HFF-Myc (cell line): ENCODE measurements at places on chromosomes 16 and 17.

DNA sequence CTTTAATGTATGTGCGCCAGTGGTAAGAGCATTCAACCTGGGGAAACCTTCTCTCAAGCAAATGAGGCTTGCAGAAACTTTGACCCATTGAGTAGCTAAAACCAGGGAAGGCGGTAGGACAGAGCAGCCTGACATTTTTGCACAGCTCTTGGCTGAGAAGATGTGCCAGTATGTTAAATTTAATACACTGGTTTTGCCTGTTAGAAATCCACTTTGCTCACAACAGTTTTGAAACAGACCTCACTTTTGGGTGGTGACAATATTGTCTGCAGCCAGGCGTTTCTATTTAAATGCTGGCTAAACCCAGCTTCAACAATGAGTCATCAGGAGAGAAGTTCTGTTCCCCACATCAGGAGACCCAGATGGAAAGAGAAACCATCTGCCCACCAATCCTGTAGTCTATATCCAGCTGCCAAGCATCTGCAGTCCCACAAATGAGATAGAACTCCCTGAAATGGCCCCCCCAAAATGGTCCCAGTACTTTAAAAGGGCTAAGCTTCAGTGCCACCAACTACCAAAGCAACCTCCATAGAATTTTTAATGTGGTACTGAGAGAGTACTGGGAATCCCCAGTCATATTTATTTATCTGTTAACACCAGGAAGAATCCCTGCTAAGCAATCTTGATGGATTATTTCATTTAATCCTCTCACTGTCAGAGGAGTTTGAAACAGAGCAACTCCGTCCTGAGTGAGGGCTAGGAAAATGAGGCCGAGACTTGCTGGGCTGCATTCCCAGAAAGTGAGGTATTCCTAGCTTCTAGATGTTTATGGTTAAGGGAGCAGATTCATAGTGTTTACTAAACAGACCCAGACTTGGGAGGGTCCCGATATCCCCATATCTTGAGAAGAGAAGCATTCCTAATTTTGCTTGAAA, 29.0 kb upstream of the CLEC3A start:
- peak; percentile 26 for DNase-seq

GRCh38 chr17:869567-870525, 87.7 kb downstream of the MRM3 start:
- DNase-seq, result no peak

DNA sequence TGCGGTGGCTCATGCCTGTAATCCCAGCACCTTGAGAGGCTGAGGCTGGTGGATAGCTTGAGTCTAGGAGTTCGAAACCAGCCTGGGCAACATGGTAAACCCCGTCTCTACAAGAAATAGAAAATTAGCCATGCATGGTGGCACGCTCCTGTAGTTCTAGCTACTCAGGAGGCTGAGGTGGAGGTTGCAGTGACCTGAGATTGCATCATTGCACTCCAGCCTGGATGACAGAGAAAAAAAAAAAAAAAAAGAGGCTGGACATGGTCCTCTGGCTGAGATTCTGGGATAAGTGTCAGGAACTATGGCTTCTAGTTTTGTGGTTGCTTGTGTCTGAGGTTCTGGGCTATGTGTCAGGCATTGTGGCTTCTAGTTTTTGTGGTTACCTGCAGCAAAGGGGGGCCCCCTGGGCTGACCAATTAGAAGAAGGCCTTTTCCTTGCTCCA, 7.0 kb downstream of the KSR1 start:
- DNase-seq, result no peak

- no peak for DNase-seq
Observed at GRCh38 chr17:70644096-70644495, 474.8 kb downstream of the KCNJ2 start.

DNA sequence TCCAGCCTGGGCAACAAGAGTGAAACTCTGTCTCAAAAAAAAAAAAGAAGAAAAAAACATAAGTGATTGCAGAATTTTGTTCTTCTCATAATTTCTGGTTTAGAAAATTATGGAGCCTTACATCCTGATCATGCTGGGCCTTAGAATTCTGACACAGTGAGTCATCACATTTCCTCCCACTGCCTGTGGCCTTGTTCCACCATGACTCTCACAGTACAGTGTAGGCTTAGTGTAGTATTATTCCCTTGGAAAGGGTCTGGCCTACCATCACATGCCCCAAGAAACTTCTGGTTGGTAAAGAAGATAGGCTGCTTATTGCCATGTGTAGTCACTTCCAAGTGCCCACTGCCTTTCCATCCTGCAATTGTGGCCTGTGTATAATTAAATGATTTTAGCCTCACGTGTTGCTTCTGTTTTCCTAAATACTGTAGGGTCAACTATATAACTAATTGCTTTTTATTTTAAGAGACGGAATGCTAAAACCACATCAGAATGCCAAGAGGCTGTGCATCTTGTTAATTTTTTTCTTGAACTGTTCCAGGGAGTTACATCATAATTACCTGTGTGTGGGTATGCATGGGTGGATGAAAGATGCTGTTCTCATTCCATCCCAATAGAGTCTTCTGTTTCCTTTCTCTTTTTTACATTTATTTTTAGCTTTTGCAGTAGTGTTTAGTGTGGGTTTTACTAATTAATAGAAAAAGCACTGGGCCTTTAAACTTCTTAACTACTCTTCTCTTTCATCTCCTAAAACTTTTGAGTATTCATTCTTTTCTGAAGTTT, 25.9 kb downstream of the OGFOD1 start:
- DNase-seq, result peak; percentile 66

DNA sequence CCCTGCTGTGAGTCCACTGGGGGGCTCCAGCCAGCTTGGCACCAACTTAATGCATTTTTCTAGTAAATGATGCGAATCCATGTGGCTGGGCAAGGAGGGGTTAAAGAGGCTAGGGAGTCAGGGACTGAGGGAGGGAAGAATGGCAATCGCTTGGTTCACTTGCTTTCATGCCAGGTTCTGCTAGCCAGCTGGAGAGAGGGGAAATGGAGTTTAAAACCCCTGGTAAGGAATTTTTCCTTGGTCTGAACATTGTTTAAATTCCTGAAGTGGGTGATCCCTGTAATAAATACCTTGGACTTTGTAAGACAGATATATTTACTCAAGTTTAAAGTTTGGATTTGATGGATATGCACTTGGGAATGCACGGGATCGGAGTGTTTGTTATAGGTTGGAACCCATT, 22.8 kb downstream of the ANKFN1 start:
- no peak for DNase-seq

DNA sequence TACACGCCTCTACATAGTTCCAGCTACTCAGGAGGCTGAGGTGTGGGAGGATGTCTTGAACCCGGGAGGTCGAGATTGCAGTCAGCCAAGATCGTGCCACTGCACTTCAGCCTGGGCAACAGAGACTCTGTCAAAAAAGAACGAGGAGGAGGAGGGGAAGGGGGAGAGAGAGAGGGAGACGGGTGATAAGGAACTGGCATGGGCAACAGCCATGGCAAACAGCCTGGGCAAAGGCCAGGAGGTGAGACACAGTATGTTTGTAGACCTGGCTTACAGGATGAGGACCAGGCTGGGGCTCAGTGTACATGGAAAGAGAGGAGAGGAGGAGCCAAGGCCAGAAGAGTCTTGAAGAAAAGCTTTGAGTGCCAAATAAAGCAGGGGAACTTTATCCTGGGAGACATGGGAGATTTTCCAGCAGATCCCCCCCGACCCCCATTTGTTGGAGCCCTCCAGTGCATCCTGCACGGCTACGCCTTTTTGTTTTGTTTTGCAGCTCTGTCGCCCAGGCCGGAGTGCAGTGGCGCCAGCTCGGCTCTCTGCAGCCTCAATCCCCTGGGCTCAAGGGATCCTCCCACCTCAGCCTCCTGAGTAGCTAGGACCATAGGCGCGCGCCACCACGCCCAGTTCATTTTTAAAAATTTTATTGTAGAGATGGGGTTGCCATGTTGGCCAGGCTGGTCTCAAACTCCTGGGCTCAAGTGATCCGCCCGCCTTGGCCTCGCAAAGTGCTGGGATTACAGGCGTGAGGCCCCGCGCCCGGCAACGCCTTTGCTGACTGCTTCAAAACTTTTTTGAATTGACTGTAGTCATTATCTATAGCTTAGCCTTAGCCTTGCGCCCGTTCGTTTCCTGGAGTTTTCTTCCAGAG, 1.3 kb upstream of the ALKBH5 start:
- no peak for DNase-seq

DNA sequence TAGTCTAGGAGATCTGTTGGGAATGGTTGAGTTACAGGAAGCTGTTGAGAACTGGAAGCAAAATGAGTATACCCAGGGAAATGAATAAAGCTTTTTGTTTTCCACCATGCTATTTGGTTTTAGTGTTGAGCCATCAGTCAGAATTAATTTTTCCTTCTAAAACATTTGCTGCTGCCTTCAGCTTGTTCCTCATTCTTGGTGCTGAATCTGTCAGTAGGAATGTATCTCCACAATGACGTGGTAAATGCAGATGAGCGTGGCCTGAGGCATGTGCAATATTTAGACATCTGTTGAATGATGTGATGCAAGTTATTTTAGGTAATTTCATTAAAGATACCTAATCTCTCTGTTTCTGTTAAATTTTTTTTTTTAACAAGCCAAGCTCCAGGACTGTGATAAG, 10.9 kb downstream of the HAPSTR1 start:
- no peak for DNase-seq

GRCh38 chr16:89209522-89210044, 7.9 kb upstream of the ZNF778 start:
- no peak for DNase-seq

DNA sequence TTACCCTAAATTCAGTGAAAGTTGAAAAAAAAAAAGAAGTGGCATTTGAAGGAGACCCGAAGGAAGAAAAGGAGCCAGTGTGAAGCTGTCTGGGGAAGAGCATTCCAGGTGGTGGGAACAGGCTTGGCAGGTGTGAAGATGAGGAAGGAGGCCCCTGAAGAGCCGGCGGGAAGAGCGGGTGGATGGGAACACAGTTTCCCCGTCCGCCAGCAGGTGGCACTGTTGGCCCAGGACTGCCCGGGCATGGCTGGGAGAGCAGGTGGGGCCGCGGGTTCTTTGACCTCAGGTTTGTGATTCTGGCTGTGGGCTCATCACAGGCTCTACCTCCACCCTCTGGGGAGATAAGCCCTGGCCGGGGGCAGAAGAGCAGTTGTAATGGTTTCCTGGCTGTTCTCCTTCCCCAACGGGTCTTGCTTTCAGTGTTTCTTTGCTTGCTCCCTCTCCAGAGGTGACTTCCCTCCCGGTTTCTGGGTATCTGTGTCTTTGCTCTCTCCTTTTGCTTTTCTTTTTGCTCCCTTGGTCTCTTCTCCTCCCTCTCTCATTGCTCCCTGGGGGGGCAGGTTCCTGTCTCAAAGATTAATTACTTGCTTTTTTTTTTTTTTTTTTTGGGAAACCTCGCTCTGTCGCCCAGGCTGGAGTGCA, 32.3 kb downstream of the RAP1GAP2 start:
- DNase-seq, result peak; percentile 15

DNA sequence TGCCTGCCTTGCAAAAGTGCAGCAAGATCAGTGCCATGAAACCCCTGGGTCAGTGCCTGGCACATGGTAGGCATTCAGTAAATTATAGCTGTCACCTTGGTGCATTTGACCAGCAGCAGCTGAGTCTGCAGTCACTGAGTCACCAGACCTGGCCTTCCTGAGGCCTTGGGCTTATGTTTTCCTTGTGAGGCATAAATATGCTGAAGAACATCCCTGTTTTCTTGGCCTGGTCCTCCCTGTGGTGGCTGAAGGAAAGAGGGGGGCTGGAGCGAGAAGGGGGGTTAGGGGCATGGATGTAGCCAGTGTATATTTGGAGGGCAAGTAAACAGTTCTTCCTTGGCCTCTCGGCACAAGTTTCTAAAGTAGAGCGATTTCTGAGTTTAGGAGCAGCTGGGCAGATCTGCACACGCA, 26.5 kb downstream of the EPN2 start:
- DNase-seq, result no peak

DNA sequence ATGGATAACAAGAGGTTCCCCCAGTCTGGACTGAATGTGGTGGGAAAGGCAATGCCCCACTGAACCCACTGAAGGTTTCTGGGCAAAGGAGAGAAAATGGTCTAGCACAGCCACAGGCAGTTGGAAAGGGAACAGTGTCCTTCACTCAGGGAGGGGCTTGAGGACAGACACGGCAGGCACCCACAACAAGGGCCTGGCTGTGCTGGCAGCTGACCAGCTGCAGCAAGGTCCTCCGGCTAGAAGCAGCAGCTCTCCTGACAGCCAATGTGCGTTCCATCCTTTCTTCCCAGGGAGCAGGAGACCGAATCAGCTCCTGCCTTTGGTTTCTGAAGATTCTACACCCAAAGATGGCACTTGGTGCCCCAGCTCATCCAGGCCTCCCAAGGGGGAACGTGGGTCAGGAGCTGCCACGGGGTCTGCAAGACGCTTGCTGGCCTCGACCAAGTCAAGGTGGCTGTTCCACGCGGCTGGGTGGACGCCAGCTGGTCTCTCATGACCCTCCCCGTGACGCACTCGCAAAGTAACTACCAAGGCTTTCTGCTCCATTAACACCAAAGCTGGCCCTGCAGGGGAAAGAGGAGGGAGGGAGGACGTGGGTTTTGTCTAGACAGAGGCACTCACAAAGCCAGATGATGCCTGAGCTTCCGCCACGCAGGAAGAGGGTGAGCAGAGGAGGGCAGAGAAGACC, 11.1 kb downstream of the ABR start:
- no peak for DNase-seq

DNA sequence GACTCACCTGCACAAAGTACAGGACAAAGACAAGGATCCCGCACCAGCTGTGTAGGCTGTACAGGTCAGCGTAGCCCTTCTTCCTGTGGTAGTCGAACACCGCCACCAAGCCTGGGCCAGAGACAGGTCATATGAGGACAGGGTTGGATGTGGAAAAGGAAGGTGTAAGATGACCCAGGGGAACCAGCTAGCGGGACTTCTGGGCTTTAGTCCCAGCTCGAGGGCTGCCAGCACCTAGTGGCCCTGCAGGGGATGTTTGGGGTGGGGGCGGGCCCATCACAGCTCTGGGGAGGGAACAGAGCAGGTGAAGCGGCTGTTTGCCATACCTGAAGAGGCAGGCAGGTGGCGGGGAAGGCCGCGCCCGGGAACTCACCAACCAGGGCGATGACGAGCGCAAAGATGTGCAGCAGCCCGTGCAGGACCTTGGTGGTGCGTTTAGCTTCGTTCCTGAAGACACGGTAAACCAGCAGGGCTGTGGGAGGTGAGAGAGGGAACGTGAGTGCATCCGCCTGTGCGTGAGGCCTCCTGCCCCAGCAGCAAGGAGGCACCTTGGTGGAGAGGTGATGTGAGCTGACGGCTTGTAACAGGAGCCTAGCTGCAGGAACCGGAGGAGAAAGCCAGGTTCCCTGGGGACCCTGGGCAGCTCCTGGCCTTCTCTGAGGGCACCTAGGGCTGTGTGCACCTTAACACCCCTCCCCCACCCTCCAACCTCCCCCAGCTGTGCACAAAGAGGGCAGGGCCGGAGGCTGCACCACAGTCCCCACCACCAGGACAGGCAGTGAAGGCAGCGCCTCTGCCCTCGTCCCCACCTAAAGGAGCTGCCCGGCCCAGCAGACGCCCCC, 10.2 kb downstream of the CYB561 start:
- DNase-seq, result no peak

GRCh38 chr17:80396157-80397033, 18.6 kb upstream of the ENDOV start:
- DNase-seq, result no peak

DNA sequence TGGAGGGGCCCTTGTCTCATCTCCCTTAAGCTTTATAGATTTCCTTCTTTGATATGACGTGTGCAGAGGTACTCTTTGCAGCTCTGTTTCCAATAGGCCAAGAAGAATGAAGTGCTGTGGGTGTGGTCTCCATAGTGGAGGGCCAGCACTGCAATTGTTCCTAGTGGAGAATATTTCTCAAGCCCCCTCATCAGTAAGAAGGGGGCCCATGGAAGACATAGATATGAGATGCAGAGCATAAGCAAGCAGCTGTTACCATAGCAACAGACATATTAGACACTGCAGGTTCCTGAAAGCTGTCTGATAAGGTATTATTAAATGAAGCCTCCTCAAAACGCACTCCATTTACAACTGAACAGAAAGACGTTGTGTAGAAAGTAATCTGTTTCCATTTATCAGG, 240.7 kb downstream of the ZFHX3 start:
- DNase-seq, result no peak
